ENCODE measurements at places on chromosomes 2 and 18.

DNA sequence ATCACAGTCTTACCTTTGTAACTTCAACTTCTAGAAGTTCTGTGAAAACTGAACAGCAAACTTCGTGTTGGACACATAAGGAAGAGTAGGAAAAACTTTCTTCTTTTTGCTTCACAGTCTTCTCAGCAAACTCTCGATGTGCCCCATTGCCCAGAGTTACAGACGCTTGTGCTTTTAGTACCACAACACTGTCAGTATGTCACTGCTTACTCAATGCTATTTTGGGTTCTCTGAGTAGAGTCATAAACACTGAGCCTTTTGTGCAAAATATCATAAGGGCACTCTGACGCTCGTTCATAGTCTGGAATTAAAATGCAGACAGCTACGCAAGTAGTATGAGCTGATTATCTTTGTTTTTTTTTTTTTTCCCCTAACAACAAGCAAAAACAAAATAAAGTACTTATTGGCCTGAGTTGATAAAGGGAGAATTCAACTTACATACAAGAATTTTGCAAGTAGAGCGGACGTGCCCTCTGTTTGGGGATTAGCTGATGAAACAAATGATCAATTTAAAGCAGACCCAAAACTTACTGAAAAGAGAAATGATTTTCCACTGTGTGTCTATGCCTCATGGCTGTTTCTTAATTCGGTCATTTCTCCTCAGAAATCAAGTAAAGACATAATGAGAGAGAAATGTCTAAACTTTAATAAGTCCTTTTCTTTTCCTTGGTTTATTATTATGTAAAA is at the start of gene CDH19:
TSS of gene CDH19 (minus strand) at position 150 of the 687 bp plus-strand sequence. CDS start 31,886 bp downstream, outside the sequence.
- DNase-seq: no peak

- no peak for DNase-seq
Observed at GRCh38 chr2:176415937-176416499, 146.8 kb downstream of the MTX2 start.

GRCh38 chr2:224753743-224754540 is 37.8 kb upstream of the CCDC195 start:
- no peak for DNase-seq

GRCh38 chr2:220275454-220275853 is 648.0 kb downstream of the SLC4A3 start:
- no peak for DNase-seq

DNA sequence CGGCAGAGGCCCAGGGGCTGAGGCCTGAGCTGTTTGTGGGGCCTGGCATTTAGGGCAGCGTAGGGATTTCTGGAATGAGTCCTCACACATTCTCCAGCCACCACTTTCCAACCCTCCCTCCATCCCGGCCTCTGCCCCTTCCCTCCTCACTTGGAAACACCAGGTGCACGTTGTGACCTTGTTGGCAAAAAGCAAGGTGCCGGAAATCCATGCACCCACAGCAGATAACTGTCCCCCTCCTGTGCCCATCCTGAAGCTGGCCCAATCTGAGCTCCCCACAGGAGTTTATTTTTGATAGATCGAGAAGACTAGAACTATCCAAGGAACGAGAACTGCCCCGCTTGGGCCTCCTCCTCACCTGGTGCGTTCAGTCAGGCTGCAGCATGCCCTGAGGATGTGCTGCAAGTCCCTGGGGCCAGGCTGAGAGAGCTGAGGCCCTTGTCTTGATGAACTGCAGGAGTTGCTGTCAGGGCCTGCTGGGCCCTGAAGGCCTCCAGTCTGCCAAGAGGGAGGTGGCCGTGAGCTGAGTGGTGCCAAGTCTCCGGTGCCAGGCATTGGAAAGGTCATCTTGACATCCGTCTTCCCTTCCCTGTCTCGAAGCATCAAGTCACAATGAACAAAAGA is 55.8 kb downstream of the CTIF start:
- no peak for DNase-seq

- no peak for DNase-seq
Observed at GRCh38 chr2:18276583-18277075, 283.8 kb downstream of the RDH14 start.

- DNase-seq: no peak
Observed at GRCh38 chr18:54233747-54234146, 9.3 kb upstream of the MBD2 start.

GRCh38 chr2:151906633-151906998 is 78.4 kb upstream of the ARL5A start:
- DNase-seq: no peak

GRCh38 chr2:121689356-121689755 is 40.1 kb upstream of the CLASP1 start:
- DNase-seq: peak; percentile 37

DNA sequence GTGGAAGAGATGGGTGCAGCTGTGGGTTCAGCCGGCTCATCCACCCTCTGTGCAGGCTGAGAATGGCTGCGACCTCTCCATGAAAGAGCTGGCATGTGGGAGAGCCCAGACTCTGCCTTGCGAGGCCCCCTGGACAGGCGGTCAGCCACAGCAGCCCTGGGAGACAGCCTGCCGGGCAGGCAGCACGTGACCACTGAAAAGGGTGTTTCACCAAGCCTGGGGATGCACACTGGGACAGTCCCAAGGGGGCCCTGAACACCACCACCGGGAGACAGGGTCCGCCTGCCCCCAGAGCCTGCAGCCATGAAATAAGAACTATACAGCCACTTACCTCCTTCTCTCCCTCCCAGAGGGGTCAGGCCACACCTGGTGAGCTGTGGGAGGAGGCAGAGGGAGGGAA is 11.5 kb downstream of the RFX8 start:
- DNase-seq: no peak

DNA sequence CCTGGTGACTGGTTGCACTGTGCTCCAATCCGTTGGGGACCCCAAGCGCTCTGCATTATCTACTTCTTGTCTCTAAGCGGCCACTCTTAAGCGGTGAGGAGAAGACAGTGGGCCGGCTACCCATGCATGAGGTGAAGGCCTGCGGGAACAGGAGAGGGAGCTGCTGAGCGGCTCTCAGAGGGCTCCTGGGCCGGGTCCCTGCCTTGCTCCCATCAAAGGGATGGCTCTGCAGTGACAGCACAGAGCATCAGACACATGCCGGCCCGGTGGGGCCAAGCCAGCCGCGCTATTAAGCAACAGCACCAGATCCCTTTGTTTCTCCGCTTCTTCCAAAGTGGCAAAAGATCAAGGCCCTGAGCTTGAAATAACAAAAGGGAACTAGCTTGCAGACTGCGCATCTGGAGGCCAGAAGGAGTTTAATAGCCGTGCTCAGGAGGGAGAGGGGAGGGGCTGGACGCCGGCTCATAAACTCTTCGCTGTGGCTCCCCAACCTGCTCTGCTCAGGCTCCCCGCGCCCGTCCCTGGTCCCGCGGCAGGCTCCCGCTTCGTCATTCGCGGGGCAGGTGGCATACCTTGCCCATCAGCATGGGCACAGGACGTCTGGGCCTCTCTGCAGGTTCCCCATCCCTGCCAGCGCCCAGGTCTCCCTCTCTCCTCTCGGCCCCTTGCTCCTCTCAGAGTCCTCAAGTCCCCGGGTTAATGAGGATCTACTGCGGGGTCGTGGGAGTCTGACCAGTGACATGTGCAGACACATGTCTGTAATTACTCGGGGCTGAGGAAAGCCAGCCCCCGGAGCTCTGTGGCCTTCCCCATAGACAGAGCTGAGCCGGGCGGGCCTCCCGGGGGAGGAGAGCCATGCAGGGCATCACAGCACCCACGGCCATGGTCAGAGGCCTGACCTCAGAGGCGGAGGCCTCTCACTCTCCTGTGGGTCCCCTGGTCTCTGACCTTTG is 96.7 kb downstream of the ASB1 start:
- no peak for DNase-seq
